Activated naive CD4-positive, alpha-beta T cell treated with anti-CD3 and anti-CD28 coated beads, Interleukin-2, amount 50 U/mL, for 16 hours (primary cell): ENCODE measurements at places on chromosomes 3 and 15.

GRCh38 chr15:69719527-69720240 is 267.1 kb downstream of the RPLP1 start:
- peak; percentile 20 for DNase-seq

GRCh38 chr3:185250653-185251052 is 3.2 kb downstream of the EHHADH start:
- no peak for DNase-seq

GRCh38 chr15:67267440-67267839 is 12.9 kb downstream of the IQCH start:
- DNase-seq, result no peak

GRCh38 chr3:100634493-100635272 is 25.3 kb downstream of the ADGRG7 start:
- DNase-seq, result peak; percentile 14

- DNase-seq, result no peak
These were observed 11.1 kb upstream of the MFN1 start for GRCh38 chr3:179336345-179336929.

- no peak for DNase-seq
These were observed 67.5 kb downstream of the FRMD4B start for GRCh38 chr3:69318410-69318809.

DNA sequence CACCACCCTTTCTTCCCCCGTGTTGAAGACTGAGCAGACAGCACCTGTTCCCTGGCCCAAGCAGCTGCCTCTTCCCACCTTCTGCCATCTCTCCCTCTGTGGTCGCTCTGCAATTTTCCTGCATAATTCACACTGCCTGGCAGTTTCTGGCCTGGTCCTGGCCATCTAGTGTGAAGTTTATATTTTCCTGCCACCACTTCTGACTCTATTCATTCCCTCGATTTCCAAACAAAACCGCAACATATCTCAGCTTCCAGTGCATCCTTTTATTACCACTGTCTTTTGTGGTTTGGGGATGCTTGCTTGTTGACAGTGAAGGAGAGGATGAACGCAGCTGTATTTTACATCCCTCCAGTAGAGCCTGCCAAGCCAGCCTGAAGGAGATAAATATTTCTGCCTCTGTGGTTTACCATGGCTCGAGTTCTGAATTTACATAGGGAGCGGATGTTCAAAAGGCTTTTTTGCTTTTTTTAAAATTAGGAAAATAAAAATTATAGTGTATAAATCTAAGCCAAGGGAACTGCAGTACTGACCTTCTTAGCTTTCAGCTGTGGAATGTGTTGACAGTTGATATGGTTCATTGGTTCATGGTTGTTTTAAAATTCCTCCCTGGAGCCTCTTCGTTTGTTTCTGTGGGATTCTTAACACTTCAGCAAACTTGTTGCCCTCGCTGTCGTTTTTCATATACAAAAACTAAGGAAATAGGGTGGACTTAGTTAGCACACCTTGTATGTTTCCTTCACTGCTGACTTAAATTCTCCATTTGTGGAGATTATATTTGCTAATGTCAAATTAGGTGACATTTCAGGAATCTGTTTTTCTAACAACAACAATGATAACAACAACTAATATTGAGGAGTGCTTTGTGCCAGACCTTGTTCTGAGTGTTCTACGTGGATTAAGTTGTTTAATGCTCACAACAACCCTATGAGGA is 250.5 kb downstream of the ADAMTSL3 start:
- no peak for DNase-seq

DNA sequence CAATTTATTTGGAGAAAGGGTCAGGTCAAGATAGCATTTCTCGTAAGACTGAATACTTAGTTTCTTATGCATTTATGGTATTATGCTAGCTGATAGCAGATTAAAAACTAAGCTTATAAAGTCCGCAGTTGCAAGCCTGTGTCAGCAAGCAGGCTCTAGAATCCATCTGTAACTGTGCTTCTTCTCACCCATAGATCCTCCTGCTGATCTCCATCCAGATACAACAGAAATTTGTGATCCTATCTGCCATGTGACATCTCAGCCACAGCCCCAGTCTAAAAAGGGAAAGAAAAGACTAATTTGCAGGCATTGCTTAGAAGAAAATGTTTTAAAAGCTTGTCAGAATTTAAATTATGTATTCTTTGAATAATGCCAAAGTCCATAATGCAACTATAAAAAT is 265.4 kb upstream of the CCDC54 start:
- no peak for DNase-seq

DNA sequence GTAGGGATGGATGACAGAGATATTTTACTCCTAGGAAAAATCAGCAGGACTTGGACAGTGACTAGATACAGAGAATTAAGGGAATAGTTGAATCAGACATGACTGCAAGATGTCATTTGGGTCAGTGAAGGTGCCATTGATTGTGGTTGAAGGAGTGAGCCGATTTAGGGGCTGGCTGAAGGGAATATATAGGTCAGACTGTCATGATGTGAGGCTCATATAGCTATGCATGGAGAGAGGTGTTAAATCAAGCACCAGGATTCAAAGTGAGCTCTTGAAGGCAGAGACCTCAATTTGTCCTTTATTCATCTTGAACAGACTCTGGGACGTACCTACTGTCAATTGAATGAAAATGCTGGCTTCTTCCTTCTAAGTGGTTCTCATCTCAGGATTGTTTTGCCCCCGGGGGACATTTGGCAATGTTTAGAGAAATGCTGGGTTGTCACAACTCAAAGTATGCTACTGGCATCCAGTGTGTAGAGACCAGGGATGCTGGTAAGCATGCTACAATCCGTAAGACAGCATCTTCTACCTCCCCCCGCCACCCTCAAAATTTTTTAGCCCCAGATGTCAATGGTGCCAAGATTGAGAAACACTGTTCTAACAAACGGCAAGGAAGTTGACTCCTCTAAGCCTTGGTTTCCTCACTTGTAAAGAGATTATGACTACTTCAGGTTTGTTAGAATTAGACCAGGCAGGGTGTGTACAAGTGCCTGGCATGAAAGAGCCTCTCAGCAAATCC is 7.8 kb downstream of the ATP2C1 start:
- DNase-seq, result no peak

GRCh38 chr3:120173056-120173675 is 78.9 kb upstream of the GSK3B start:
- DNase-seq, result no peak

GRCh38 chr15:73944161-73945129 is 18.2 kb downstream of the LOXL1 start:
- no peak for DNase-seq

GRCh38 chr3:12752102-12752501 is 7.0 kb downstream of the TMEM40 start:
- no peak for DNase-seq

DNA sequence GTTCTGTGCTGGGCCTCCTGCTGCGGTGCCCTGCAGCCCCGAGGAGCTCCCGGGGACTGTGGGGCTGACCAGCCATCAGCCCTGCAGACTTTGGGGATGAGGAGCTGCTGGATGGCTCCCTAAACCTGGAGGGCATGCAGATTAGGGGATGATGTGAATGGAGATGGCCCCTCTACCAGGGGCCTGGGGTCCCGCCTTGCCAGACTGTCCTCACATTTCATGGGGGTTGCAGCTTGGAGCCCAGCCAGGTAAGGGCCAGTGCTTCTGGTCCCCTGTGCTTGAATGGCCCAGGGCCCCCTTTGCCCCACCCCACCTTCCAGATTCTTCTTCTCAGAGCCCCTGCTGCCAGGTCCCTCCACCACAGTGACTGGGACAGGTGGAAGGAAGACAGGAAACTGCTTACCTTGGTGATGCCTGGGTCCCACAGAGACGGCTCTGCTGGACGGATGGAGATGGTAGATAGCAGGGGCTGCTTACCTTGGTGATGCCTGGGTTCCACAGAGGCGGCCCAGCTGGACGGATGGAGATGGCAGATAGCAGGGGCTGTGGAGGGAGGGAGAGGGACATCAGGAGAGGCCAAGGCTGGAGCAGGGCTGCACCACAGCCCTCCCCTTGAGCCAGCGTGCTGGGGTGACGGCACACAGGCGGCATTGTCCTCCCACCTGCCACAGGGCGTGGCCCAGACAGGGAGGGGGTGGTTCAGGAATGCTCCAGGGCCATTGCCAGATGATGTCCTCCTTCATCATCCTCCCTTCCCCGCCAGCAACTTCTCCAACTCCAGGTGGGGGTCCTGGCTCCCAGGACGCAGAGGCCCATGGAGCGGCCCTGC is at the start of gene SPTBN5:
Gene SPTBN5, minus strand, starts transcription at position 632 of the 829 bp plus-strand sequence. Its CDS starts 556 bp downstream, at position 76.
- no peak for DNase-seq

GRCh38 chr3:192727032-192727847 is at the start of gene FGF12:
Gene FGF12, minus strand, starts transcription at chr3:192727541.
- DNase-seq, result peak; percentile 13

DNA sequence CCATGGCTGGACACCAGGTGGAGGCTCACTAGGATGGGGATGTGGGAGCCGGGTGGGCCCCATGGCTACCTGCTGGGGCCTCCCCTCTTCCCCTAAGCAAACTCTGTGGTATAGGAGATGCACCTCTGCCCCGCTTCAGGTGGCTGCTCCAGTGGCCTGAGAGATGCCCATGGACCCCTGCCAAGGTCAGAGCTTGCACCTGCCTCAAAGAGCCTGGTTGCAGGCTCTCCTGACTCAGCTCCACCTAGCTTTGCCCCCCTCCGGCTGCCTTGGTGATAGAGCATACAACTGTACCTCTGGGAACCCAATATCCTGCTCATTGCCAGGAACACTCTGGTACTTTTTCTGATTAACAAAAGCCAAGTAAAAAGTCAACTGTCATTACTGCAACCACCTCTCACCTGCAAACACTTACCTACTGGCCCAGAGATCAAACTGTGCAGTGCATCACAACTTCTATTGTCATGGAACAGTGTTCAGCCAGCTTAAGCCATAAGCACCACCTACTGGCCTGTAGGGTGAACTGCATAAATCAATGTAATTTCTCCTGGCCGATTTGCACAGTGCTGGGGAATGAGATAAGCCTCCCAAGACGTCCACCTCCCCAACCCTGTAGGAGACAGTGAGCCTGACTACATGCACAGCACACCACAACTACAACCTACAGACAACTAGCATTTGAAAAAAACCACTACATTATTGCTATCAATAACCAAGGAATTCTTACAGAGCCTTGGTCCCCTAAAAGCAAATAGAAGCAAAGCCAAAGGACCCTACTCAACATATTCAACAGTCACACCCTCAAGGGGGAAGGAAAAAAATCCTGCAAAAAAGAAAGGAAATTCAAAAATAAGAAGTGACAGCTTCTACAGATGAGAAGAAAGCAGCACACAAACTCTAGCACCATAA is 352.4 kb upstream of the ARHGEF26 start:
- DNase-seq, result peak; percentile 36

- no peak for DNase-seq
These were observed 101.9 kb upstream of the RORA start for GRCh38 chr15:61331019-61331418.

DNA sequence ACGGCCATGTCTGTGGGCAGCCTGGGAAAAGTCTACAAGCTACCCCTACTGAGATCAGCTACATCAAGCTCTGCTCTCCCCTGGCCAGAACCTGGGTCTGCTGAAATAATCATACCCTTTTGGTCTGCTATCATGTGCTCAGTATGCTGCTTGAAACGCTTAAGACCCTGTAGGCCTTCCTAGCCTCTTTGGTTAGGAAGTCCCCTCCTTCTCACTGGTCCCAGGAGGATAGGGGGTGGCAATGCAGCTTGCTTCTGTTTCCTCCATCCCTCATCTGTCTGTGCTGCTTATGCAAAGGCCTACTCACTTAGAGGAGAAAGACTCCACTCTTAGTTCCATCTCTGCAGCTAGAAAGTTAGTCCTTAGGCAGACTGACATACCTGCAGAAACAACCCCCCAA is 118.2 kb upstream of the RASGRP1 start:
- DNase-seq, result no peak

- no peak for DNase-seq
These were observed 34.8 kb downstream of the LINGO1 start for GRCh38 chr15:77597804-77598453.

DNA sequence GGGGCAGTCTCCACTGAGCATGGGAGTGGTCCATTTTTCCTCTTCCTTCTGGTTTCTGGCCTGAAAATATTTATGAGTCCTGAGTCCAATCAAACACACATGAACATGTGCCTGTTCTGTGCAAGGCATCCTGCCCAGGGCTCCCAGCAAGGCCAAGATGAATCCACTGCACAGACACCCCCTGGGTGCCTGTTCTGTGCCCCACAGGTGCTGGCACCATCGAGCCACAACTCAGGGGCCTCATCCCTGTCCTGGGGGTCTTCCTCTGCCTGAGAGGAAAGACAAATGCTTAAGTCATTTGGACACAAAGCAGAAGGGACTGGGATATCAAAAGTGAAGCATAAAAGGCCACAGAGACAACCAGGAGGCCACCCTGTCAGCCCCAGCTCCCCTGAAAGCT is 87.4 kb upstream of the IQSEC1 start:
- no peak for DNase-seq

DNA sequence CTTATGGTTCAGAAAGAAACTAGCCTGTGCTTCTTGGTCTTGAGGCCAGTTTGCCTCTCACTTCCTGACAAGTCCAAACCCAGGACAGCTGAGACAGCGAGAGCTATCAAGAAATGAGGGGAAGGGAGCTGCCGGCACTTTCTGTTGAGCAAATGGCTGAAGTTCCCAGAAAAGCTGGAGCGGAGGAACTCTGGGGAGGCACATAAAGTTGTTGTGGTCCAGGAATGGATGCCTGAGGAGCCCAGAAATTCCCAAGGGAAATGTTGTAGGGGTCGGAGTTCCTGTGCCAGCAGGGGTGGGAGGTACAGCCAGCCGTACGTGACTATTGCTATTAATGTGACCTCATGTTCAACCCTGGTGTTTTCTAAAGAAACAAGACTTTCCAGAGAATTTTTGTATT is 98.8 kb upstream of the TNFAIP8L3 start:
- no peak for DNase-seq

GRCh38 chr3:152298393-152299248 is 29.9 kb downstream of the MBNL1 start:
- peak; percentile 31 for DNase-seq

DNA sequence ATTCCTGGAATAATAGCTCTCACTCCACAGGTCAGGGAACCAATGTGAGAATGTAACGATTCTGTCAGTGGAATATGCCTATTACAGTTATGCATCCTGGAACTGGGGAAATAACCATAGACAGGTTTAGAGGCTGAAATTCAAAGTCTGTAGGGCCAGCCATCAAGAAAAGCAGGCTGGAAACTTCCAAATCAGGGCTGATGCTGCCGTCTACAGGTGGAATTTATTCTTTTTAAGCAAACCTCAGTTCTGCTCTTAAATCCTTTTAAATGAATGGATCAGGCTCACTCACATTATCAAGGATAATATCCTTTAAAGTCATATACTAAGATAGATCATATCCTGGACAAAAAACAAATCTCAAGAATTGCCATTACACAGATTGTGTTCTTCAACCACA is 699.8 kb downstream of the NR2F2 start:
- no peak for DNase-seq

- no peak for DNase-seq
These were observed 306.2 kb upstream of the DPPA4 start for GRCh38 chr3:109643590-109643989.

GRCh38 chr3:31105438-31106077 is 211.1 kb upstream of the GADL1 start:
- DNase-seq, result no peak

GRCh38 chr3:56323986-56324420 is 144.3 kb downstream of the ERC2 start:
- DNase-seq, result no peak
